ENCODE measurements at places on chromosomes 11 and 22.

GRCh38 chr22:48779211-48779643 is 1048.4 kb downstream of the BRD1 start:
- DNase-seq = no peak

- DNase-seq = peak; percentile 91
Measured at GRCh38 chr22:31173386-31174145, 13.6 kb downstream of the RNF185 start.

DNA sequence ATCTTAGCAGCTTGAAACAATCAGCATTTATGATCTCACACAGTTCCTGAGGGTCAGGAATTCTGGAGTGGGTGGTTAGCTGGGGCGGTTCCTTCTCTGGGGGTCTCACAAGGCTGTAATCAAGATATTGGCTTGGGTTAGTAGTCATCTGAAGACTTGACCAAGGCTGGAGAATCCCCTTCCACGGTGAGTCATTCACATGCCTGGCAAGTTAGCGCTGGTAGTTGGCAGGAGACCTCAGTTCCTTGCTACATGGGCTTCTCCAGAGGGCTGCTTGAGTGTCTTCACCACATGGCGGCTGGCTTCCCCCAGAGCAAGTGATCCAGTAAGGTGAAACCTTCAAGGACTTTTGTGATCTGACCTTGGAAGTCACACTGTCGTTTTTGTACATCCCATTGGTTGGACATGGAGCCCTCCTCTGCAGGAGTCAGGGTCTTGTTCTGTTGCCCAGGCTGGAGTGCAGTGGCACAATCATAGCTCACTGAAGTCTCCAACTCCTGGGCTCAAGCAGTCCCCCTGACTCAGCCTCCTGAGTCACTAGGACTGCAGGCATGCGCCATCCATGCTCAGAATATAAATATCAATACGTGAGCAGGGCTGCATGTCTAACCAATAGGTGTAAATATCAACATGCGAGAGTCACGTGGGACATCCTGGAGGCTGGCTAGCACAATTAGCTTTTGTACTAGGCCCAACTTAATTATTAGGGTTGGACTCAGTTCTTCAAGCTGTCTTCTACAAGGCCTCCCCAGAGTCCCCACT is 7.2 kb upstream of the NIPSNAP1 start:
- peak; percentile 88 for DNase-seq

DNA sequence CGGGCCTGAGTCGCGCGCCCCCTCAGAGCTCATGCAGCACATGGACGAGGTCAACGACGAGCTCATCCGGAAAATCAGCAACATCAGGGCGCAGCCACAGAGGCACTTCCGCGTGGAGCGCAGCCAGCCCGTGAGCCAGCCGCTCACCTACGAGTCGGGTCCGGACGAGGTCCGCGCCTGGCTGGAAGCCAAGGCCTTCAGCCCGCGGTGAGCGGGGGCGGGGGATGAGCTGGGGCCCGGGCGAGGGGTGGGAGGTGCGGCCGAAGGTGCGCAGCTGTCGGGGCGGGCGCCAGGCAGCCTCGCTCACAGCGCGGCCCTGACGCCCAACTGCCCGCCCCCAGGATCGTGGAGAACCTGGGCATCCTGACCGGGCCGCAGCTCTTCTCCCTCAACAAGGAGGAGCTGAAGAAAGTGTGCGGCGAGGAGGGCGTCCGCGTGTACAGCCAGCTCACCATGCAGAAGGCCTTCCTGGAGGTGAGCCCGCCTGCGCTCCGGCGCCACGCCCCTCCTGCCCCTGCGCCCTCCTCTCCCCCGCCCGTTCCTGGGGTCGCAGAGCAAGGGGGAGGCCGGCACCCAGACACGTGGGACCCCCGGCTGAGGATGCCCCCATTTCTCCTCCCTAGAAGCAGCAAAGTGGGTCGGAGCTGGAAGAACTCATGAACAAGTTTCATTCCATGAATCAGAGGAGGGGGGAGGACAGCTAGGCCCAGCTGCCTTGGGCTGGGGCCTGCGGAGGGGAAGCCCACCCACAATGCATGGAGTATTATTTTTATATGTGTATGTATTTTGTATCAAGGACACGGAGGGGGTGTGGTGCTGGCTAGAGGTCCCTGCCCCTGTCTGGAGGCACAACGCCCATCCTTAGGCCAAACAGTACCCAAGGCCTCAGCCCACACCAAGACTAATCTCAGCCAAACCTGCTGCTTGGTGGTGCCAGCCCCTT is 20.5 kb downstream of the EPS8L2 start:
- DNase-seq = peak; percentile 27

DNA sequence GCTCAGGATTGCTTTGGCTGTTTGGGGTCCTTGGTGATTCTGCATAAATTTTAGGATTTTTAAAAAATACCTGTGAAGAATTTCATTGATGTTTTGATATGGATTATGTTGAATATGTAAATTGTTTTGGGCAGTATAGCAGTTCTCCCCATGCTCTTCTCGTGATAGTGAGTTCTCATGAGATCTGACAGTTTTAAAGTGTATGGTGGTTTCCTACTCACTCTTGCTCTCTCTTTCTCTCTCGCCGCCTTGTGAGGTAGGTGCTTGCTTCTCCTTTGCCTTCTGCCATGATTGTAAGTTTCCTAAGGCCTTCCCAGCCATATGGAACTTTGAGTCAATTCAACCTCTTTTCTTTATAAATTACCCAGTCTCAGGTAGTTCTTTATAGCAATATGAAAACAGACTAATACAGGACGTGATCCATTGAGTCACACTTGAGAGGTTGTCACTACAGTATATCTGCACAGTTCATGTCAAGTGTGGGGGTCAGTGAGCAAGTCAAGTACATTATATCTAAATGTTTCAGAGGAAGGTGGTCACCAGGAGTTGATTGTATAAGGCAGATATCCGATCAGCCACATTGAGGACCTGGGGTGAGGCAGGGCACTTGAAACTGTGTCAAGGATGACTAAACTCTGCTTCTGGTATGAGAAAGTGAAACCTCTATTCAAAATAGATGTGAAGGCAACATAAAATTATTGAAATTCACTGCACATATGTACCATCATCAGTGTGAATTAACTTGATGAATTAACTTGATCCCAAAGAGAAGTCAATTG is 70.7 kb upstream of the CCDC179 start:
- DNase-seq = no peak

DNA sequence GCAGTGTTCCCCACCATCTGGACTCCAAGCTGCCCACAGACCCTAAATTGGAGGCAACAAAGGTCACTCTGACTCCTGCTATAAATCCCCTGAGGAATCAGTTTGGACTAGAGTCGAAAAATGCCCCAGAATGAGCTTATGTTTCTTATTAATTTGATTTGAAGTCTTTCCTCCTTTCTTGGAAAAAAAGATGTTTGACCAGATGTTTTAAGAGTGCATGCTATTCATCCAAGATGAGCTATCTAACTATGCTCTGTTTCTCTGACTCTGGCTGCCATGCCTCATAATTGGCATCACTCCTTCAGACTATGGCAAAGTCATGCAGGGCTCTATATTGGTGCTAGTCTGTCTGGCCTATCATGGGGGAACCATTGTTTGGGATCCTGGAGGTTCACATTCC is 174.0 kb downstream of the SPON1 start:
- no peak for DNase-seq

GRCh38 chr11:113577356-113578032 is 102.3 kb upstream of the DRD2 start:
- DNase-seq = no peak

GRCh38 chr11:8933931-8934330 is 1.2 kb upstream of the C11orf16 start:
- DNase-seq = no peak

DNA sequence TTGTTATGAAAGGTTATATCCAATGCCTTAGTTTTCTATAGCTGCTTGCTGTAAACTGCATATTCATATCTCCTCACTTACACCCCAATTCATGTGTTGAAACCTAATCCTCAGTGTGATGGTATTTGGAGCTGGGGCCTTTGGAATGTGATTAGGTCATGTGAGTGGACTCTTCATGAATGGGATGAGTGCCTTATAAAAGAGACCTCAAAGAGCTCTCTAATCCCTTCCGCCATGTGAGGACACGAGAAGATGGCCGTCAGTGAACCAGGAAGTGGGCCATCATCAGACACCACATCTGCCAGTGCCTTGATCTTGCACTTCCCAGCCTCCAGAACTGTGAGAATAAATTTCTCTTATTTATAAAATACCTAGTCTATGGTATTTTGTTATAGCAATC is 79.3 kb downstream of the CYP2R1 start:
- DNase-seq = no peak

GRCh38 chr11:121801781-121802180 is 314.2 kb downstream of the BLID start:
- no peak for DNase-seq

All from EH (cell line).